NCI-H1436 treated with DMSO at 0.1 percent for 48 hours (cell line): ENCODE measurements at places on chromosomes 4 and X.
A peak's percentile ranks its signal among the peaks of the same experiment; 100 is the strongest.

DNA sequence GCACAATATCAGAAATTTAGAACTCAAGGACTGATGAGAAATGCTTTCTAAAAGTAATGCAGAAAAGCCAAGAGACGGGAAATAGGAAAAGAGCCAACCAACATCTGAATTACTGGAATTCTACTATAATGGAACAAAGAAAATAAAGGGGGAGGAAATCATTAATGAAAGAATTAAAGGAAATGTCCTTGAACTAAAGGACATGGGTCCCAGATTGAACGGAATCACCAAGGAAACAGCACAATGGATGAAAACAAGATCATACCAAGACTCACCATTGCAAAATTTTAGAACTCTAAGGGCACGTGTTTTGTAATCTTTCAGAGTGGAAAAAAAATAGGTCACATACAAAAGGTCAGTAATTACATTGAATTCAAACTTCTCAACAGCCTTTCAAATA lies 35.9 kb downstream of the HPGDS start:
- no peak for DNase-seq

GRCh38 chr4:147616849-147617172 lies 386 bp upstream of the TMEM184C start:
- no peak for DNase-seq

DNA sequence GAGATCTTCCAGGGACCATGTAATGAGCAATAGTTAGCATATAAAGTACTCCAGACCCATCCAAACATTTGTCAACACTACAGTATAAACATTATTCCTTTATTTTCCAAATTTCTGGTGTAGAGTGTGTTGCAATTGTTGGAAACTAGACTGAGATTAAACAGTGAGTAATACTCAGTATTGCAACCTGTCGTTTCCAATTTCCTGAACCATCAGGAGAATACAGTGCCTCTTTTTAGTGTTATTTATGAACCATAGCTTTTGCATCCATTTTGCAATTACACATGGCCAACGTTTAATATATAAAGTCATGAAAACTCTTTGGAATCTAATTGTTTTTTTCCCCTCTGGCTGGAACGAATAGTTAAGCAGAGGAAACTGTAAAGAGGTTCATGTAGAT lies 58.3 kb upstream of the DHRSX start:
- no peak for DNase-seq

- DNase-seq = no peak
These were observed 74.1 kb downstream of the FAM47A start for GRCh38 chrX:34058005-34058404.

DNA sequence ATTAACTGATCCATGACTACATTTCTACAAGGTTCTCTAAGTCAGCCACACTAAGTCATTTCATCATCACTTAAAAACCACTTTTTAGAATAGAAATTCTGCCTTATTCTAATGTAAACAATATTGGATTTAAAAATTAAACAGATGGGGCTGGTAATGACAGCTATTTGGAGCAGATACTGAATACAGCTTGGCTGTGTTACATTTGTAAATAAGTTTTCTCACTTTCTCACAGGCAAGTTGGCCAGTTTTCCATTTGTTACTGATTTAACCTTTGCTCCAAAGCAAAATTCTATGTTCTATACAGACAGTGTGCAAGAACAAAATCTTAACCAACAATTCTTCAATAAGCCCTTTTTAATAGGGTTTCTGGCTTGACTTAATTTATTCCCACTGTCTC lies 370.7 kb downstream of the GRIA2 start:
- DNase-seq = no peak

GRCh38 chrX:17174671-17175070 lies 200.3 kb upstream of the NHS start:
- DNase-seq = no peak

GRCh38 chrX:45557387-45557786 lies 356.7 kb upstream of the DIPK2B start:
- no peak for DNase-seq

DNA sequence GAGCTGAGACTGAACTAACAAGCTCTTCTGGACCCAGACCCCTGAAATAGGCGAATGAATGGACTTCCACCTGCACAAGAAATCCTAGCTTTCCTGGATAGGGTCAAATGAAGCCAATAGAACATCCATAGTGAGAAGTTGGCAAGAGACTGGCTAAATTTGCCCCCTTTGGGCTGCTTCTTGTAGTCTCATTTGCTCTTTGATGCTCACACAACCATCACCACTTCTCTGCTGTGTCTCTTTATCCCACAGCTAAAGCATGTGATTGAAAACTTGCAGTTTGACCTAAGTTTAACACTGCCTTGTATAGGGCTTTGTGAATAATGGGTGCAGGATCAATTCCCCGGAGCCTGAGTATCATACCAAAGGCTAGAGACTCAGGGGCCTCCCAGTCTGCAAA lies 38.2 kb downstream of the NLGN3 start:
- no peak for DNase-seq

GRCh38 chr4:37985730-37986275 lies 25.6 kb downstream of the PTTG2 start:
- DNase-seq = no peak

DNA sequence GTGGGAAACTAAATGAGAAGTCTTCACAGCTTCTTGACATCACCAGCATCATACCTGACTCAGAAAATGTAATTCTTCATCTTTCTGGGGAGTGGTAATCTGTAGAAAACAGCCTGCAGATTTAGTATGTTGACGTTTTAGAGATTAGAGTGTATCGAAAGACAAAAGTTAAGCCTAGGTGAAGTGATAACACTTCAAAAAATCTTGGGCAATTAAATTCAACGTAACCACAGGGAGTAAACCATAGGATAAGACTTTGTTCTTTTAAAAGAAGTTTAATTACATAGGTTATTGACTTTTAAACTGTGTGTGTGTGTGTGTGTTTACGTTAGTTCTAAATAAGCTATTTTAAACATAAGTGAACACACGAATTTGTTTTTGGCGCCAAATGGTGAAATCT lies 1.8 kb upstream of the CXCL5 start:
- DNase-seq = no peak

- no peak for DNase-seq
These were observed 11.3 kb upstream of the MYOZ2 start for GRCh38 chr4:119124352-119124751.

- DNase-seq = no peak
These were observed at the start of gene VEGFC for GRCh38 chr4:176792326-176793059. Gene VEGFC (minus strand): TSS chr4:176792922. CDS start chr4:176792311, 611 bp downstream.

DNA sequence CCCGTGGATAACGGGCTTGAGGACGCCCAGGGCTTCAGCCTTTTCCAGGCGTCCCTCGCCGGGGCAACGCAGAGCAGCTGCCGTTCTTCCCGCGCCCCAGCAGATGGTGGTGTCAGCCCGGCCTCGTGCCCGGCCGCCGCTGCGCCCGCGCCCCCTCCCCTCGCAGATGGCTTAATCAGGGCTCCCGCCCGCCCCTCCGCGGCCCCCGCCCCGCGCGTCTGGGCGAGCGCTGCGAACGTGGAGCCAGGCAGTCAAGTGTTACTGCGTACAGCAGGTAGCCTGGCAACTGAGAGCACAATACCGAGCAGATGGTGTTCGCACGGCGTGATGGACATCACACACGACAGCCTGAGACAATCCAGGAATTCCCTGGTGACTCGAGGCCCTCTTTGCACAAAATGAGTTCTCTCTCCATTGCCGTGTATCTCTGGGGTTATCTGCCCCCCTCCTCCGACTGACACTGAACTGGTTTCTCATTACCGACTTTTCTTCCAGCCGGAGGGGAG lies 69.3 kb downstream of the MGST2 start:
- peak; percentile 93 for DNase-seq

- DNase-seq = no peak
These were observed 49.7 kb upstream of the ANKRD17 start for GRCh38 chr4:73308286-73308685.

DNA sequence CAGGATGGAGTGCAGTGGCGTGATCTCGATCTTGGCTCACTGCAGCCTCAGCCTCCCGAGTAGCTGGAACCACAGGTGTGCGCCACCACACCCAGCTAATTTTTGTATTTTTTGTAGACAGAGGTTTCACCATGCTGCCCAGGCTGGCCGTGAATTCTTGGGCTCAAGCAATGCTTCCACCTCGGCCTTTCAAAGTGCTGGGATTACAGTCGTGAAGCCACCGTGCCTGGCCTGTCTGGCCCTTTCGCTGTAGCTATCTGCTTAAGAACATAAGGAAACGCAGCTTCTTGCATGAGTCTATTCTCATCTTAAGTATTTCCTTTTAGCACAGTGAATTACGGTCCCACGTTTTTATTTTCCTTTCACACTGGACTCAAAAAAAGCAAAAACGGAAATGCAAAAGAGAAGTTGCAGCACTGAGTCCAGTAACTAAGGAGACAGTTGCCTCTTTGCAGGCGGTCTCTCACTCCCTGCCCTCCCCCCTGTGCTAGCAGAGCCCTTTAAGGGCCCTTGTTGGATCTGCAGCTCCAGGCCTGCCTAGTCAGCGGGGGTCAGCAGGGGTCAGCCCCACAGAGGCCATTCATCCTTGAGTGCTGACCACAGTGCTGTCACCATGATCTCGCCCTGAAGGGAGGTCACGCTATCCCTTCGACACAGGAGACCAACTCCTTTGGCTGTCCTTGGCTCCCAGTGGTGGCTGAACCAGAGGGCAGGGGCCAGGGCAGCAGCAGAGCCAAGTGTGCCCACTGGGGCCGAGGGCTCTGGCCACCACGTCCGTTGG lies 21.8 kb upstream of the TBC1D14 start:
- DNase-seq = no peak

DNA sequence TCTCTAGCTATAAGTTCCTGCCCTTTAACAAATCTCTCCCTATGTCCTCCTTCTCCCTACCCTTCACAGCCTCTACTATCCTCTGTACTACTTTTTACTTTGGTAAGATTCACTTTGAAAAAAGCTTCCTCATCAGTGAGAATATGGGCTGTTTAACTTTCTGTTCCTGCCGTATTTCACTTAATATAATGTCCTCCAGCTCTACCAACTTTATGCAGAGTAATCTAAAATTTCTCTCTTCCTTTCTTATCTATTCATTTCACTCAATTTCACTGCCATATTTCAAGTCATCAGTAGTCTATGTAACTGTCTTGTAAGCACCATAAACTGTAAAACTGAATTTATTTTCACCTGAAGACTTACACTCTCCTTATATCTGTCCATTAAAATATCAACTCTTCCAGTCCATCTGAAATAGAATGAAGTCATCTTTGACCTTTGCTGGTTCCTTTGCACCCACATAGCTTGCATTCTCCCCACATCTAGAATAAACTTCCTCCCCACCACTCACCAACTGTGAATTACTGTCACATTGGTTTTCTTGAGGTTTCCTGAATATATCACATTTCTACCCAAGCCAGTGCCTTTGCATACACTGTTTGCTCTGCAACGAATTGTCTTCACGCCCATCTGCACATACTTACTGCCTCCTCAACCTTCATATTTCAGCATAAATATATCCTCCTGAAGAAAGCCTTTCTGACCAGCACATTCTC lies 54.6 kb downstream of the ARAP2 start:
- DNase-seq = no peak

- no peak for DNase-seq
These were observed 286.9 kb upstream of the FGF16 start for GRCh38 chrX:77160301-77160700.

DNA sequence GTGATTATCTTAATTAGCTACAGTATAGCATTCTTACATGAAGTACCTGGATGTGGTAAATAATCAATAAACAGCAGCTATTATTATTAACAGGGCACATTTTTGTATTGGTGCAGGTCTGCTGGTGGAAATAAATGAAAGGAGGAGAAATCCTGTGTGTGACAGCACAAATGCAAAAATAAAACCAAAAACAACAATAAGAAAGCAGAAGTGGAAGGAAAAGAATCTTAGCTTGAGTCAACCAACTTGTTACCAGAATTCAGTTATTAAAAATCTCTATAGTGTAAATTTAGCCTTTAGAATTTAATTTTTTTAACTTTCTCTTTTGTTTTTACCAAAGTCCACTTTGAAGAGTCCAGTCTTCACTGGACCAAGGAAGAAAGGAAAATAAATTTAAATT lies 63.1 kb upstream of the LSM6 start:
- no peak for DNase-seq
